ENCODE measurements at places on chromosomes 3 and 15.

DNA sequence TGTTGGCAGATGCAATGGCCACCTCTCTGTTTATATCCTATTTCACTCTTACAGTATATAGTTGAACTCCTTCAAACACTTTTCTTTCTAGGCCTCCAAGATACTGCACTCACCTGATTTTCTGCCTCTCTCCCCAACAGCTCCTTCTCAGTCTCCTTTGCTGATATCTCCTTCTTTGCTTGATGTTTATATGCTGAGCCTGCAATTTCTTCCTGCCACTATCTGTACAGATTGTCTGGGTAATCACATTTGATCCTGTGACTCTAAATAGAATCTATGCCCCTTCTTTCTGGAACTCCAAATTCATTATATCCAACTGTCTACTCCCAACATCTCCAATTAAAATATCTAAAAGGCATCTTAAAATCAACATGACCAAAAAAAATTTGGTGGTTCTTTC lies 165.5 kb upstream of the PFN2 start:
- no peak for DNase-seq

DNA sequence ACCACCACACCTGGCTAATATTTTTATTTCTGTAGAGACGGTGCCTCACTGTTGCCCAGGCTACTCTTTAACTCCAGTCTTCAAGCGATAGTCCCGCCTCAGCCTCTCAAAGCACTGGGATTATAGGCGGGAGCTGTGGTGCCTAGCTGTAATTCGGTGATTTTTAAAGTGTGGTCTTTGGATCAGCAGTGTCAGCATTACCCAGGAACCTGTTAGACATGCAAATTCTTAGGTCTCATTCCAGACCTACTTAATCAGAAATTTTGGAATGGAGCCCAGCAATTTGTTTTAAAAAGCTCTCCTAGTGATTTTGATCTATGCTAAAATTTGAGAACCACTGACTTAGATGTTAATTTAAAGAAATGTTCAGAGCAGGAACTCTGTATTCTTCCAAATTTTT lies 51.9 kb downstream of the GOLM2 start:
- DNase-seq: peak; percentile 53

- no peak for DNase-seq
These were observed 20.5 kb upstream of the SCN10A start for GRCh38 chr3:38836561-38836960.

- DNase-seq: no peak
These were observed 36.0 kb downstream of the SLC25A26 start for GRCh38 chr3:66256806-66257205.

DNA sequence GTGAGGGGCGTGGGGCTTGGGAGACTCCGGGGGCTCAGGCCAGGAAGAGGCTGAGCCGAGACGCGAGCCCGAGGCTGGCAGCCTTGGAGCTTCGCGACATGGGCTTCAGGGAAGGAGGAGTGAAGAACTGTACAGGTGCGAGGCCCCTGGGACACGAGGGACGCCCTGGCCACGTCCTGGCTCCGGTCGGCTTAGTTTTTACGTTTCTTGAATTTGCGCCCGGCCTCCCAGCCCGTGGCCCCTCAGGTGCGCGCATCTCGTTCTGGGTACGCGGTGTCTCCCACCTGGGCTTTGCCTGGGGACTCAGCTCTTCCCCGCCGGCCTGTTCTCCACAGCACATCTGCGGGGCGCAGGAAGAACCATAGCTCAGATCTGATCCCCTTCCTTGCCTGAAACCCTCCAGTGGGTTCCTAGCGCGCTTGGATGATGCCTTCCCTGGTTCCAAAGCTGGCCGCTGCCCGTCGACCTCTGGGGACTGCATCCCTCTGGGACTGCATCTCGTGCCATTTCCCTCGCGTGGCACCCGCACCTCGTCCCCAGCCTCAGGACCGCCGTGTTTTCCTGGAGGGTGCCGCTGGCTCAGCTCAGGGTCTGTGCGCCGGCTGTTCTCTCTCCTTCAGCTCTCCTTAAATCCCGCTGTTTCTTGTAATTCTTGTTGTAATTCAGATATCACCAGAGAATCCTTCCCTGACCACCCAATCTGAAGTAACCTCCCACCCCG lies 614 bp downstream of the CHCHD6 start:
- DNase-seq: no peak

- DNase-seq: no peak
These were observed 5.9 kb downstream of the MESP2 start for GRCh38 chr15:89781891-89782618.

- no peak for DNase-seq
These were observed 287.0 kb downstream of the ZIC4 start for GRCh38 chr3:147119346-147119745.

DNA sequence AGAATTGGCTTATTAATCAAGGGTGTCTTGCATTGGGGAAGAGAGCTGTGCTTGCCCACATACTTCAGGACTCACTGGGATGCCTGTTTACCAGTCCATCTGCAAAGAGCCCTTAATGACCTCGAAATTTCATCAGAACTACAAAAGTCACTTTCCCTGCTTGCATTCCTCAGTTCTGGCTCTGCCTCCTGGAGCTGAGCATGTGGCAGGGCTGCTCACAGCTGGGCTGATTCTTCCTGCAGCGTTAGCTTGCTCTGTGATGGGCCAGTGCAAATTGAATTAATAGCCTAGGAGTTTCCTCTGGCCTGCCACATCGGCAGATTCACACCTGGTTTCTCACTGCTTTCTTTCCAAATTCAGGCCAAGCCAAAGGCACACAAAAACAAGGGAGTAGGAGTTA lies 108.9 kb downstream of the DUT start:
- peak; percentile 80 for DNase-seq

- DNase-seq: no peak
These were observed 861.6 kb upstream of the DPPA4 start for GRCh38 chr3:110198717-110199587.

DNA sequence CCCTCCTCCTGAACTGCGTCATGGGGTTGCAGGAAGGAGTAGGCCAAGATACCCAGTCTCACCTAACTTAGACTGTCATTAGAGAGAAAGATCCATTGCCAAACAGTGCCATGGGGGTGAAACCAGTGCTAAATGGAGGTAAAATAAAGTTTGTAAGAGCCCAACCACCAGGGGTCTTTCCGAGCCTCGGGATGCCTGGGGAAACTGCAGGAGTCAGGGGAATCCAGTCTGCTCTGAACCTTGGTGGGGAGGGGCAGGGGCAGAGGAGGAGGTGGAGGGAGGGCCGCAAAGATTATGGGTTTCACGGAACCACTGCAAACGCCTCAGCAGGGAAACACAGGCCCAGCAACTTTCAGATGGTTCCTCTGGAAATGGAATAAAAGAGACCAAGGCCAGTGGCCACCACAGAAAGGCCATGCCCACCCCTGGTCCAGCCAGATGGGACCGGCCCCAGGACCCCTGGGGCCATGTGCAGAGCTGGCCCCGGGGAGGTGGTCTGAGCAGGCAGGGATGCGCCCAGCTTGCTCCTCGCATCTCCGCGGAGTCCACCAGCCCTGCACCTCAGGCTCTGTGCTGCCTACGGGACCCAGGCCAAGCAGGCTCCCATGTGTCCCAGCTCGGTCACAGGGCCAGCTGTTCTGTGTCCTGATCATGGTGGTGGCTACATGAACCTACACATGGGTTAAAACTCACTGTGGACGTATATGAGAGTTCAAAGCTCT lies 19.8 kb upstream of the GP9 start:
- DNase-seq: no peak

DNA sequence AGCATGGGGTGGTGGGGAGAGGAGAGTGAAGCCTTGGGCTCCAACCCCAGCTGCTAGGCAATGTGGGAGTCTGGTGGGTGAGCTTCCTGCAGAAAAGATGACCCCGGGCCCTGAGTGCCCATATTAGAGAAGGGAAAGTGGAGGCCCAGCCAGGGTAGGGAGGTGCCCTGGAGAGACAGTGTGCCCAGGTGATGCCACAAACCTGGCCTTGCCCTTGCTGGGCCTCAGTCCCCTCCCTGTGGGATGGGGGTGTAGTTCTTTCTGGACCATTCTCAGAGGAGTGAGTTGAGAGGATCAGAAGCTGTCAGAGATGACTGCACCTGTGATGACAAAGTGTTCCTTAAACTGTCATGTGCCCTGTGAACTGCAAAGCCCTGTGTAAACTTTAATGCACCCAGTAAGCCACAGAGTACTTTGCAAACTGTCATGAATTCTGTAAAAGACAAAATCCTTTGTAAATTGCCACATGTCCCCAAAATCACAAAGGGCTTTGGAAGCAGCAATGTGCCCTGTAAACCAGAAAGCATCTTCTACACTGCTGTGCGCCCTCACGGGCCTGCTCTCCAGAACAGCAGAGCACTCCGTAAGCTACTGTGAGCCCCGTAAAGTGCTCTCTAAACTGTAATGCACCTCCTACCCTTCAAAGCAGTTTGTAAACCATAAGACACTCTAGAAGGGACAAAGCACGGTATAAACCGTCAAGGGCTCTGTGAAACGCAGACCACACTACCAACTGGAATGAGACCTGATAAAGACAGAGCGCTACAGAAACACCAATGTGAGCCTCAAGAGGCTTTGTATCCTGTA lies 51.3 kb upstream of the FGD5 start:
- DNase-seq: no peak

- DNase-seq: no peak
These were observed 56.8 kb upstream of the SPATA12 start for GRCh38 chr3:57003676-57004075.

- no peak for DNase-seq
These were observed 80.8 kb downstream of the FBN1 start for GRCh38 chr15:48564690-48565089.

DNA sequence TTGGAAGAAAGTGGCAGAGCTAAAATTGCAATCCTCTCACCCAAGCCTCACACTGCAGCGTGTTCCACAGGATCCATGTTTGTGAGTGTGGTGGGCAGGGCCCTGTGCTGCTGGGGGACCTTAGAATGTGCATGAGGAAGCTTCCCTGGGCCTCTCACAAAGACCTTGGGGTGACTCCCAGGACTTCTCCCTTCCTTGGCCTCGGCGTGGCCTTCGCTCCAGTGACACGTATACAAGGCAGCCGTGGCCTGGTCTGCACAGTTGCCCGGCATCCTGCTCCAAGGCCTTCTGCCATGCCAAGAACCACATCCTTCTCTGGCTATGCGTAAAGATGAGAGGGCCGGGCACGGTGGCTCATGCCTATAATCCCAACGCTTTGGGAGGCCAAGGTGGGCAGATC lies 196.4 kb downstream of the UACA start:
- no peak for DNase-seq

DNA sequence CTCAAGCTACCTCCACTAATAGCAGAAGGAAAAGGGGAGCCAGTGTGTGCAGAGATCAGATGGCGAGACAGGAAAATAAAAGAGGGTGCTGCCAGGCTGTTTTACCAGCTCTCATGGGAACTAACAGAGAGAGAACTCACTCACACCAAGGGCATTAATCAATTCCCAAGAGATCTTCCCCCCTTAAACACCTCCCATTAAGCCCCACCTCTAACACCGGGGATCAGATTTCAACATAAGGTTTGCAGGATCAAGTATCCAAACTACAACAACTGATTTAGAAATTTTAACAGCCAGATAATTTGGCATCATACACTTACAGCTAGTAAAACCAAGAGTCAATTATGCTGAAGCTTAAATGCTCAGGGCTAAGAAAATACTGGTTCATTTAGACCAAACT lies 18.9 kb downstream of the CD200 start:
- no peak for DNase-seq

DNA sequence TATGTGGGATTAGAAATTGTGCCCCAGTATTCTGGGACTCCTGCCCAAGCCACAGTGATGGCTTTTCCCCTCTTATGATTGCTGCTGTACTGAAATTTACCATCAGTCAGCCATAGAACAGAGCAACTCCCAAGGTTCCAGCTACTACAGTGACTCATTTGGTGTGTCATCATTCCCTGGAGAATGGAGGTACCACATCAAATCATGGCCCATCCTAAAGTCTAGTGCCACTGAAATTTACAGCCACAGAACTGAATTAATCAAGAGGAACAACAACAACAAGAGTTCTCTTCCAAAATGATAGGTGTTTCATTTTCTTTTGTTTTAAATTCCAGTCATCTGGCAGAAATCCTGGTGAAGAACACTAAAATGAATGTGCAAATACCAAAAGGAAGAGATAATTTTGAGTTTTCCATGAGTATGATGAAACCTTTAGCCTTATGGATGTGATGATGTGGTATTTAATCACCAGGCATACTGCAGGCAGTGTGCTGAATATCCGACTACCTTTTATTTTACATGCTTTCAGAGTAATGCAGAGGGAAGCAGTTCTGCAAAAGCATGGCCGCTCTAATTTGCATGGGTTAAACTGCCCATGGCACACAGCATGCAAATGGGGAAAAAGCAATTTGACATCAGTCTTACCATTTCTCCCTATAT lies 75.6 kb upstream of the SLC2A2 start:
- DNase-seq: peak; percentile 9

DNA sequence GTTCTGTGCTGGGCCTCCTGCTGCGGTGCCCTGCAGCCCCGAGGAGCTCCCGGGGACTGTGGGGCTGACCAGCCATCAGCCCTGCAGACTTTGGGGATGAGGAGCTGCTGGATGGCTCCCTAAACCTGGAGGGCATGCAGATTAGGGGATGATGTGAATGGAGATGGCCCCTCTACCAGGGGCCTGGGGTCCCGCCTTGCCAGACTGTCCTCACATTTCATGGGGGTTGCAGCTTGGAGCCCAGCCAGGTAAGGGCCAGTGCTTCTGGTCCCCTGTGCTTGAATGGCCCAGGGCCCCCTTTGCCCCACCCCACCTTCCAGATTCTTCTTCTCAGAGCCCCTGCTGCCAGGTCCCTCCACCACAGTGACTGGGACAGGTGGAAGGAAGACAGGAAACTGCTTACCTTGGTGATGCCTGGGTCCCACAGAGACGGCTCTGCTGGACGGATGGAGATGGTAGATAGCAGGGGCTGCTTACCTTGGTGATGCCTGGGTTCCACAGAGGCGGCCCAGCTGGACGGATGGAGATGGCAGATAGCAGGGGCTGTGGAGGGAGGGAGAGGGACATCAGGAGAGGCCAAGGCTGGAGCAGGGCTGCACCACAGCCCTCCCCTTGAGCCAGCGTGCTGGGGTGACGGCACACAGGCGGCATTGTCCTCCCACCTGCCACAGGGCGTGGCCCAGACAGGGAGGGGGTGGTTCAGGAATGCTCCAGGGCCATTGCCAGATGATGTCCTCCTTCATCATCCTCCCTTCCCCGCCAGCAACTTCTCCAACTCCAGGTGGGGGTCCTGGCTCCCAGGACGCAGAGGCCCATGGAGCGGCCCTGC lies at the start of gene SPTBN5:
Gene SPTBN5 (minus strand): TSS at position 632 of the 829 bp plus-strand sequence. CDS start 556 bp downstream, at position 76.
- no peak for DNase-seq

GRCh38 chr3:129233538-129233937 lies 15.9 kb upstream of the COPG1 start:
- DNase-seq: no peak

DNA sequence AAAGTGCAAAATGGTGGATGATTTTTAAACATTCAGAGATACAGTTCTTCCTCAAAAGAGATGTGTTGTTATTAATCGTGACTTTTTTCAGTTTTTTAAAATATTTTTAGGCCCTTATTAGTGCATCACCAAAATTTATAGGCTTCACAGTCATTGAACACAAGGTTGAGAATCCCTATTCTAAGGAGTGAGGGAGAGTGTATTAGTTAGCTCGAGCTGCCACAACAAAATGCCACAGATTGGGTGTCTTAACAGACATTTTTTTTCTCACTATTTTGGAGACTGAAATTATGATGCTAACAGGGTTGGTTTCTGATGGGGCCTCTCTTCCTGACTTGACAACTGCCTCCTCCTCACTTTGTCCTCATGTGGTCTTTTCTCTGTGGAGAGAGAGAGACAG lies 145.9 kb upstream of the TPRG1 start:
- DNase-seq: no peak

Measured in BJ (cell line).